ENCODE measurements at places on chromosomes 5 and 9.

DNA sequence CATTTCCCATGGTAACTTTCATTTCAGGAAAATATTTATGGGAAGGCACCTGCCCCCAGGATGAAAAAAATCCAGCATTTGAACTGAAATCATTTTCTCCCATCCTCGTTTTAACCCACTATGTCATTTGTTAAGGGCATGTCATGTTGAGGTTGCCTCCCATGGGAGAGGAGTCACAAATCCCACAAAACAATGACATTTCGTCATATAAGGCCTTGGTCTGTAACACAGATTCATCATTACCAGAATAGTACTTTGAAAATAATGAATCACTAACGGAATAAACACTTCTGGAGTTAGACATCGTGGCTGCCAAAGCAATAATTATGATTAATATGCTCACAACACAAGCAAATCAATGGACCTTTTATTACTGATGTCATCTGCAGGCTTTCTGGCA, 274.1 kb downstream of the NDUFS4 start:
- DNase-seq: no peak

DNA sequence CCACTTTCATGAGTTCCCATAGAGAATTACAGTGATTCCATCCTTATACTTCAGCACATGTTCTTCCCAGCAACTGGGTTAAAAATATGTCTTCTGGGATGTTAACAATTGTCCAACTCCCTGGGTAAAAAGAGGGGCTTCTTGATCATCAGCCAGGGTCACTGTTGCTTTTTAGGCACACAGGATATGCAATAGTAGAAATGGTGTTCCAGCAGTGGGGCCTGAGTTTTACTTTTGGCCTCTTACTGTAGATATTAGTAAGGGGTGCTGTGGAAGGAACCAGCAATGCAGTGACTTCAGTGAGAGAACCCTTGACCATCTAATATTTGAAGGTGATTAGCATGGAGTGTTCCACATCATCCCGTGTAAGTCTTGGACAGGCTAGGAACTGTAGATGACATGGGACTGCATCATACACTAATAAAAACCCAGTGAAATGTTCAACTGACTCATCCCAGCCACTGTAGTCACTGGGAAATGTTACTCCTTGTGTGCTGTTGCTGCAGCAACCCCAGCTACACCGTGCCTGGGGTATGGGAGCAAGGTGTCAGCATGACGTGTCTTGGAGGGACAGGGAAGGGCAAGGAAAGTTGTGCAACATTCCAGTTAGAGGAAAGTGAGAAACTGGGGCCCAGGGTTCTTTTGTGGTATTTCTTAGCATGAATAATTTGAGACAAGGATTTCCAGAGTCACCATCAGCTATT, 610.9 kb downstream of the RAB3C start:
- DNase-seq: no peak

GRCh38 chr5:52993367-52993766, 4.2 kb downstream of the ITGA2 start:
- no peak for DNase-seq

DNA sequence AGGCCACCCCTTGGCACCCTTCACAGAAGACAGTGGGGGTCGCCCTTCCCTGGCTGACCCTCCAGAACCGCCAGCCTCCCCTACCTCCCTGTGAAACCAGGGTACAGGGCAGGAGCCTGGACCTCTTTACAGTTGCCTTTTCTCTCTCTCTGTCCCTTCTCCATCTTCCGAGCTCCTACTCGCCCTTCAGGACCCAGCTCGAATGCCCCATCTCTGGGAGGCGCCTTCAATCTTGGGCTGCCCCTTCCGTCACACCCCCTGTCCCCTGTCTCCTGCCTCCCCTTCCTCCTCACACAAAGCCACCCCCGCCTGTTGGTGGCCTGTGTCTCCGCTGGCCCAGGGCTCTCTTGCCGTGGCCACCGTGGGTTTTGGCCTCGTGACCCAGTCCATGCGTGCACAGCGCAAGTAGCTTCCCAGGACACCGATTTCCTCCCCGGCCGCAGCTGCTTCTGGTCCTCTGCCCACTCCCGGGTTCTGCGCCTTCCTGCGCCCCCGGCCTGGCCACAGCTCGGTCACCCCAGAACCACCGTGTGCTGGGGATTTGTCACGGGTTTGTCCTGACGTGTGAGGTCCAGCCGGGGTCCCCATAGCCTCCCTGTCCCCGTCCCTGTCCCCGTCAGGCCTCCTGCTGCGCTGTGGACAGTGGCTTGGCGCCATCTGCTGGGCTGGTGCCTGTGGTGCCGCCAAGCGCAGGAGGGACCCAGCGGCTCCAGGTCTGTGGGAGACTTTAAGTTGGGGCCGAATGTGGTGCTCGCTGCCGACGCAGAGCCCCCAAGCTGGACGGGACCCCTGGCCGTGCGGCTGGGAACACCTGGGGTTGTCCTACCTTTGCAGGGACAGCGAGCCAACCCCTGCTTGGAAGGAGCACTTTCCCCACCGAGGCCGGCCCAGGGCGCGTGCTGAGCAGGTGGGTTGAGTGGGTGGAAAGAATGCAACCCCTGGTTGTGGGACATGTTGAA, 4.0 kb upstream of the TMEM250 start:
- no peak for DNase-seq

DNA sequence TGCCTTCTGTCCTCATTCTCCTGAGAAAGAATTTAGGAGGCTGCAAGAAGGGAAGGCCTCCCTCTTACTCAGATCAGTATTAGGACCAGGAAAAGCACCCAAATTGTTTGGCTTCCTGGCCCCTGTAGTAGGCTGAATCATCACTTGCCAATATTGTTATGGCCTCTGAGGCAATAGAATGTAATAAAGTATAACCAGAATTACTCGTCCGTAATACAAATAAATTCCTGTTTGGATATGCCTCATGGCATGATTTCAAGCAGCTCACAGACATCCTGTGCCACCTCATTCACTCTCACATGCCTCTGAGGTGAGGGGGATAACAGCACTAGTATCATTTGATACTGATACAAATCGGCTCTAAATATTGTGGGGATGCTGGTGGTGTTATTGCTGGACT, 427.3 kb downstream of the ISL1 start:
- DNase-seq: no peak

DNA sequence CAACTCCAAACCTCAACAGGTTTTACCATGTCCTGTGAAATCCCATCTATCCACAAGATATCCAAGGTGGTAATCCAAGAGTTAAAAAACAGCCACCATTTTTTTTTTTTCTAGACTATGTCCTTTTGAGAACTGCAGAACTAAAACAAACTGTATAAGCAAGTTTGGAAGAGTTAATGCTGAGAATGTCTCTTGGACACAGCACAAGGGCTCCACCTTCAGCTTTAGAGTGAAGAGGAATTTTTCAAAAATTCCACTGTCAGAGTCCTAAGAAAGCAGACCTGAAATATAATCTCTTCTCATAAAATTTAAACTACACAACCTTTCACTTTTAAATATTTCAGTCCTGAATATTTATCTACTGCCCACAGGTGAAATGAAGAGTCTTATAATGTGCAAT, 167.8 kb upstream of the CCNG1 start:
- no peak for DNase-seq

DNA sequence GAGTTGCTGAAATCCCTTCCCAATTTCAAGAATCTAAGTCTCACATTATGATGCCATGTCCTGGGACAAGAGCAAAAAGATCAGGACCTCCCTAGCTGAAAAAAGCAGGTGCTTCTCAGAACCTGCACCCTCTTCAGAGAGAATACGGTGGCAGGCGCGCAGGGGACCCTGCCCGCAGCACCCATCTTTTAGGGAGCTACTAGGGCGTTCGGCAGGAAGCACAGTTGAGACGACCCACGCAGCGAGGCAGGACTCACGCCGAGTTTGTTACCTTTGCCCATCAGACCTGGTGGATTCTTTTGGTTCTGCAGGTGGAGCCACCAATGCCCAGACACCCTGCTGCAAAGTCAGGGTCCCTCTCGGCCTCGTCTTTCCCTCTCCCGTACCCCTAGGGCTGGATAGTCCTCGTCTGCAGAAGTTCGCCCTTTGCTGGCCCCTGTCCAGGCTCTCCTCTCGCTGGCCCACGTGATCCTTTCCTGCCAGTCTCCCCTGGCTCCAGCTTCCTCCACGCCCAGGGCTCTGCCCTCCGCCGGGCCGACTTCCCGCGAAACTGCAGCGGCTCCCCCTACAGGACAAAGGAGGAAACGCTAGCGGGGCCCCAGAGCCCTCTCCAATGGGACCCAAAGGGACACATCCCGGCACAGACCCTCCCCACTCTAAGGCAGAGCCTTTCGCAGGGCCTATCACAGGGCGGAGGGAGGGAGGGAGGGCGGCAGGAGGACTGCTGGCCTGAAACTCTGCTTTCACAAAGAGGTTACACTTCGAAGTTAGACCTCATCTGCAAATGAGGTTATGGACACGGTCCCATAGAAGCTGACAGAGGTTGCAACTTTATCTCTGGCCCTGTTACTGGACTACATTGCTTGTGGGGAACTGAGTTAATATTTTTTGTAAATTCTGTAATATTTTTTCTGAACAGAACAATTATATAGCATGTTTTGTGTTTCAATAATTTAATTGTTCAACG, 28.8 kb downstream of the TMEM174 start:
- peak; percentile 27 for DNase-seq
